Adipocyte (in vitro differentiated cells): ENCODE measurements at places on chromosomes 16 and 17.

GRCh38 chr17:82831818-82832200 is 8.0 kb downstream of the ZNF750 start:
- DNase-seq, result no peak

- no peak for DNase-seq
These were observed 14.6 kb downstream of the RBBP6 start for GRCh38 chr16:24553983-24554382.

GRCh38 chr17:50186661-50187393 is 14.6 kb downstream of the COL1A1 start:
- peak; percentile 79 for DNase-seq

DNA sequence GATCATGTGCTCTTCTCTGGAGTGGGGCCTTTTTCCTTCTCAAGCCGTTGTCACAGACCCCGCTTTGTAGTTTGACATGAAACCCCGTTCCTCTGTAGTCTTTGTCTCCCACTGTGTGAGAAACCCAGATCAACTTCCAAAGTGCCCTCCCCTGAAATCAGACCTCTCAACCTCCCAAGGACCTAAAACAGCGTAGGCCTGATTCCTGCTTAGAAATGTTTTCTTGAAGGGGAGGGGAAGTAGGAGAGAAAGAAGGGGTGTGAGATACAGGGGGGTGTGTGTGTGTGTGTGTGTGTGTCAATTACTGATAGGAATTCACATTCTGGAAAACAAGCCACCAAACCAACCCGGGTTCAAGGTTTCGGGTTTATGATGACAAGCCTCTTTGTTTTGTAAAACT is 1.4 kb downstream of the UBE2O start:
- no peak for DNase-seq

DNA sequence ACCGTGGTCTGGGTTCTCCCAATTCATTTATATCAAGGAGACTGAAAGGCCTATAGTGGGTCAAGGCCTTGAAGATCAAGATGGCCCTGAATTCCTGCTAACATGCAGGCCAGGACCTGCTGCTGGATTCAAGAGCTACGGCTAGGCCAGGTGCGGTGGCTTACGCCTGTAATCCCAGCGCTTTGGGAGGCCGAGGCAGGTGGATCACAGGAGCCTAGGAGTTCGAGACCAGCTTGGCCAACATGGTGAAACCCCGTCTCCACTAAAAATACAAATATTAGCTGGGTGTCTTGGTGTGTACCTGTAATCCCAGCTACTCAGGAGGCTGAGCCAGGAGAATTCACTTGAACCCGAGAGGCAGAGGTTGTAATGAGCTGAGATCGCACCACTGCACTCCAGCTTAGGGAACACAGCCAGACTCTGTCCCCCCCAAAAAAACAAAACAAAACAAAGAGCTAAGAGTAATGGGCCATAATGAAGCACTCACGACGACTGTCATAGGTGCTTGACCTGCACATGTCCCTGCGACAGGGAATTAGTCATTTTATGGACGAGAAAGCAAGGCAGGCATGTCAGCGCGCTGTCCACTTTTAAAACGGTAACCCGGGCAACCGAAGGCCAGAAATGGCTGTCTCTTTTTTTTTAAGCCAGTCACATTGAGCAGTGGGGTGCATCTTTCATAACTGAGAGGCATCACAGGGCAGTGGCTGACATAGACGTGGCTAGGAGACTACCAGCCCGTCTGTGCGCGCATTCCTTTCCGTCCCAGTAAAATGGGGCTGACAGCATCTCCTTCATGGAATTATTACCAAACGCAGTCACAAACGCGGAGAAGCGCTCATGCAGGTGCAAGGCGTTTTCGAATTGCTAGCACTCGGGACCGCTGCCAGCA is 1.0 kb upstream of the FBRS start:
- DNase-seq, result no peak

DNA sequence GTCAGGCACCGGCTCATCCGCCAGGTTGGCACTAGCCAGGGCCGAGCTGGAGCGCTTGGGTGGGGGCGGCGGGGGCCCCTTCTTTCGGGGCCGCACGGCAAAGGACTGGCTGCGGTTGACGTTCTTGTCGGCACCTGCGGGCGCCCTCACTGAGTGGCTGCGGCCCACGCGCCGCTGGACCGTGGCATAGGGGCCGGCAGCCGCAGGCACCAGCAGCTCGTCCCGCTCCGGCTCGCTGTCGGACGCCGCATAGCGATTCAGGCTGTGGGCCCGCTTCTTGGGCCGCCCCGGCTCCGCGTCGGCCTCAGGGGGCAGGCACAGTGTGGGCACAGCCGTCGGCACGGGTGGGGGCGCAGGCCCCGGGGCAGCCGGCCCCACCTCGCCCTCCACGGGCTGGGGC is 15.9 kb downstream of the CASKIN1 start:
- no peak for DNase-seq

GRCh38 chr17:79065105-79065670 is 9.4 kb upstream of the ENGASE start:
- DNase-seq, result peak; percentile 41

- DNase-seq, result peak; percentile 79
These were observed 52.4 kb downstream of the DUSP14 start for GRCh38 chr17:37541880-37542660.

- DNase-seq, result peak; percentile 81
These were observed 631 bp downstream of the NXPH3 start for GRCh38 chr17:49576088-49576916.

- no peak for DNase-seq
These were observed 9.9 kb downstream of the METTL22 start for GRCh38 chr16:8631373-8631772.

DNA sequence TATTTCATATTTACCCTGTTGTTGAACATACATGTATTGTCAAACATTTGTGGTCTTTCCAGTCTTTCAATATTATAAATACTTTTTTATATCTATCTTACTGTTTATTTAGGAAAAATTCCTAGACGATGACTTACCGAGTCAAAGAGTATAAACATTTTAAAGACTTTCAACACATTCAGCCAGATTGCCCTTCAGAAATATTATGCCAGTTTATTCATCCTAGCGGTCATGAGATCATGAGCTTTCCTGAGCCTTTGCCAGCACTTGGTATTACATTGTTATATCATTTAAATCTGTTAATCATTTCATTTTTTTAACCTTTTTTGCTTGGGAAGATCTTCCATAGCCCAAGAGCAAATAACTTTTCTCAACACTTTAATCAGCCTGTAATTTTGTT is 197.4 kb downstream of the SPECC1 start:
- peak; percentile 79 for DNase-seq

DNA sequence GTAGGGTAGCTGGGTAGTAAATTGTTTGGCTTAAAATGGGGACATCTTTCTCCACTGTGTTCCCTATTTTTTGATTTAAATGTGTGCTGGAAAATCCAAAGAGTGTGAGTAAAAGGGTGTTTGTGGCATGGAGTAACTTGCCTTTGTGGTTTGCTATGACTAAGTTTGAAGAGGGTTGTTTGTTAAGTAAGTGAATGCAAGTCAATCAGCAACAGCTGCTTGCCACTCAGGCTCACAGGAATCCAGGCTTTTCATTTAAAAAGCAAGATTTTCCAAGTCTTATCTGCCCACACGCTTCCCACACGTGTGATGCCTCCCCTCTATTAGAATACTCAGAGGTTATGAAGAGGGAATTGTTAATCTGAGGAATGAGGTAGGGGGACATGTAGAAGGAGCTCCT is 847.7 kb upstream of the RBFOX1 start:
- DNase-seq, result no peak

GRCh38 chr17:29705386-29705785 is 82.7 kb upstream of the CORO6 start:
- DNase-seq, result no peak

DNA sequence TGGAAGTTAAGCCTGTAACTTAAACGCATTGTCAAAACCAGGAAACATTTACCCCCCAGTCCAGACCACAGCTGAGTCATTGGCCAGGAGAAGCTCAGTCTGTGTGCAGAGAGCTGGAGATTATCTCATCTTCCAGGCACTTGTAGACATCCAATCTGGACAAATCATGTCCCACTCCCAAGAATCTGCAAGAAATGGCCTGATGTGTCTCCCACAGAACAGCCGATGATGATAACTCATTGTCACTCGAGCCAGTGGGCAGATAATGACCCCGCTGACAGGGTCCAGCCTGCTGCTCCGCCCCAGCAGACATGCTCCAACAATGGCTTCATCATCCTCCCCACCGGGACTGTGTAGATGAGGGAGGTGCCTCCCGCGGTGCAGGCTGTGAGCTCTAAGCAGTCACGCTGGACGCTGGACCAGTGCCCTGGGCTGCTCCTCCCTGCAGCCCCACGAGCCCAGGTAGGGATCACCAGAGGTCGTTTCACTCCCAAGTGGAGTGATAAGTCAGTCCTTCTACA is 322.5 kb downstream of the C16orf95 start:
- peak; percentile 78 for DNase-seq

DNA sequence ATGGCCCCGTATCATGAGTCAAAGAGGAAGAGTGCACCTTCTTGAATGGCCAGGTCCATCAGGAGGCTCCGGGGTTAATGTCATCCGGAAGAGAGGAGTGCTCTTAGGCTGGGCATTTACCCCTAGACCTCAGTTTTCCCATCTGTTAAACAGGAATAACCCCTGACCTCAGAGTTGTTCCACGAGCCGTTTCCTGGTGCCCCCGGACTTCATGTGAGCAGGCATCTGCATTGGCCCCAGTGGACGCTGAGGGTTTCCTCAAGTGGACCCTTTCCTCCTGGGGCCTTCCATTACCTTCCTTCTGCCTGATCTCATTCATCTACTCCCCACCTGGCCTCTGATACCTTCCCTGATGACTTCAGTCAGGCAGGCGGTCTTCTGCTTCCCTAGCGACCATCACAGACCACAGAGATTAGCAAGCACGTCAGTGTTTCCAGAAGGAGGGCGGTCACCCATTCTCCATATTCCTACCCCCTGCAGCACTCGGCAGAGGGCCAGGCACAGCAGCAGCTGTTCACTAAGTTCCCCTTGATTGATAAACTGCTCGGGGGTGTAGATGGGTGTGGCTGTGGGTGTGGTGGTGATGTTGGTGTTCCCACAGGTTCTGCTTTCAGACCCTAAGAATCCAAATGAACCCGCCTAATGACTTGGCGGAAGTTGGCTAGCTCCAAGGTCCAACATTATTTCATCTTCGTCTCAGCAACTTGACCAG is 346.6 kb upstream of the TNRC6C start:
- DNase-seq, result no peak

DNA sequence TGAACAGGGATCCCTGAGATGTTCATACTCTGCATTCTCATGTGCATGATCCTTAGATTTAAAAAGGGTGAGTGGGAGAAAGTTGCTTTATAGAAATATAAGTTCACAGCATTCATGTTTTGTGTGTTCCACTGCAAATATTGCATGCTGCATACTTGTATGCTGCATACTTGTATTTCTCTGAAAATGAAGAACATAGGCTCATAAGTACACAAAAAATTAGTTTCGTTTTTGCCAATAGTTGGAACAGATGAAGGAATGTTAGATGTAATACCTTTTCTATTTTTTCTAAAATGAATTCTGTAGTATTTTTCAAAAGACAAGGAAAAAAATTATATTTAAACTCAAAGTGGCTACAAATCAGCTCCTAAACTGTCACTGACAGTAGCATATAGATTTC is 79.0 kb downstream of the NFAT5 start:
- peak; percentile 61 for DNase-seq

DNA sequence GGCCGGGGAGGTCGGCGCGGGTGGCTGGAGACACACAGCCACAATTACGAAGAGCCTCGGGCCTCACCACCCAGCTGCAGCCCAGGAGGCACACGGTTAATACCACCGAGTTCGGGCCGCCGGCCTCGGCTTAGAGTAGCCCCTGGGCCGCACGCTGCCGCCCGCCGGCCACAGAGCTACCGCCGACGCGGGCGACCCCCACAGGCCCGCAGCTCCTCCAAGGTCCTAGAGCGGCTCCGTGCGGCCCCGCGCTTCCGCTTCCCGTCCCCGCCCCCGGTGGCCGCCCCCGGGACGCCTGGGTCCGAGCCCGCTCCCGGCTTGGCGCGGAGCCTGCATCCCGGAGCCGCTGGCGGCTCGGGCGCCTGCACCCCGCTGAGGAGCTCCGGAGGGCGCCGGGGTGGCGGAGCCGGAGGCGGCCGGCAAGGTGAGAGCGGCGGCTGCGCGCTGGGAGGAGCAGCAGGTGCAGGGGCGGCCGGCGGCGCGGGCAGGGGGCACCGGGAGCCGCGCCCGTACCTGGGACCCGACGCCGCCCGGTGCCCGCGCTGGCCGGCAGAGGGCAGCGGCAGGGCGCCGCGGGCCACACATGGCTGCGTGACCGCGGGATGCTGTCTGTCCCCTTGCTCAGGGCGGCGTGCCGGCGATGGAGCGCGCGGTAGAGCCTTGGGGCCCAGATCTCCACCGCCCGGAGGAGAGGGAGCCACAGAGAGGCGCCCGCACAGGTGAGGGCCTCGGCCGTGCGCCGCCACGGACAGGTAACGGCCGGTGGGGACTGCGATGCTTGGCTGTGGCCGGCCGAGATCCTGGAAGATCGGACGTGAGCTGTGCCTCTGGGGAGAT is at the start of gene ZNF48:
TSS of gene ZNF48 (plus strand) at position 266 of the 837 bp plus-strand sequence. CDS start at position 641, 375 bp downstream.
- peak; percentile 94 for DNase-seq

DNA sequence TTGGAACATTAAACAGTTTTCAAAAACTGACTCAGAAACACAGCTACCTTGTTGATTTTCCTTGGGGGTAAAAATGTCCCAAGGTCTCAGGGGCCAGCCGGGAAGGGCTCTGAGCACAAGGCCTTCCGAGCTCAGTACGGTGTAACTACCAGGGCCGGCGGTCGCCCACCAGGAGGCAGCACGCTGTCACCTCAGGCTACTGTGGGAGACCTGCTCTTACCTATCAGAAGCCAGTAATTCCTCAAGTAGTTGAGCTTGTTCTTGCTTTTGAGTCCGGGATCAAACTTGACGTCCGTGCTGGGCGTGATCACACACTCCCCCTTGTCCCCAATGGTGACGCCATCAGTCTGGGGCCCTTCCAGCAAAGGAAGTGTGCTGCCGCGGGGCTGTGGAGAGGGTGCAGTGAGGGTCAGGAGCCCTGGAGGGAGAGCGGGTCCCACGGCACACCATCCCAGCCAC is 43.4 kb upstream of the ICAM2 start:
- peak; percentile 4 for DNase-seq

GRCh38 chr16:1286513-1287094 is 22.8 kb upstream of the UBE2I start:
- DNase-seq, result no peak

DNA sequence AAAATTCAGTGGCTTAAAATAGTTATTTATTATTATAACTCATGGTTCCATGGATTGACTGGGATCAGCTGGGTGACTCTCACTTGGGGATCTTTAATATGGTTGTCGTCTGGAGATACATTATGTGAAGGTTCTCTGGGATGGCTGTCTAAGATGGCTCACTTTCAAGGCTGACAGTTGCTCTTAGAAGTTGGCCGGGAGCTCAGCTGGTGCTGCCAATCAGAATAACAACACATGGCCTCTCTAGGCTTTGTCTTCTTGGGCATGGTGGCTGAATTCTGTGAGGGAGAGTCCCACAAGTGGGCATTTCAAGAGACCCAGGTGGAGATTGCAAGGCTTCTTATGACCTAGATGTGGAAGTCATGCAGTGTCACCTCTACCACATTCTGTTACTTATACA is 269.7 kb downstream of the CA10 start:
- no peak for DNase-seq

DNA sequence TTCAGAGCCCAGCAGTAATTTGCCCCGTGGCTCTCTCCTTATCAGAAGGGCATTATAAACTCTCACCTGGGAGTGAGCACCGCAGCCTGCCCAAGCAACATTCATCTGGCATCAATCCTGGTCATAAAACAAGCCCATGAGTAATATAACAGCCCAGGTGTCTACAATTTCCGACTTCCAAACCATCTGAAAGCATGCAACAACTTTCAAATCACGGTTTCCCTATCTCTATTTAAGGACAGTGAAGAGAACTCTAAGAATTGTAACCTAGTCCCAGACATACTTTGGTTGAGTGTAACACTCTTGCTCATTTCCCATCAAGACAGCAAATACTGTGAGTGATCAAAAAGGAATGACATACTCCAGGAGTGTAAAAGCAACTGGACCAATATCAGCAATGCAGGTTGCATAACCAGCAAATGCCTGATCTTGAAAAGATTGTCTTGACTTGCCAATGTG is 487.4 kb upstream of the SOX9 start:
- DNase-seq, result peak; percentile 76
